Thymus (tissue), 14 donors: ENCODE measurements at places on chromosomes 7 and 10. TPM values are rescaled to one million over a fixed set of nuclear protein-coding genes. Genes with fewer than 3 reads are reported as not detected.

The ENTPD1 gene
- total RNA-seq = 20.5 TPM

The FXYD4 gene
- 0.14 TPM for total RNA-seq

The KLF14 gene
- 0.05 TPM for total RNA-seq

The TYW1 gene
- total RNA-seq = 16.0 TPM

The OR2A42 gene
- not detected for total RNA-seq

The MMRN2 gene
- total RNA-seq = 6.8 TPM

- no peak overlapping the region for H3K4me3 ChIP-seq
- DNase-seq = no peak
- H3K36me3 ChIP-seq = no peaks in the 10 kb centered on the region
- H3K27me3 ChIP-seq = no peaks in the 10 kb centered on the region
- no peak overlapping the region for H3K27ac ChIP-seq
Measured at GRCh38 chr7:30102281-30102680, 32.5 kb upstream of the MTURN start.

GRCh38 chr10:117955176-117955575 lies 91.6 kb downstream of the RAB11FIP2 start:
- H3K27ac ChIP-seq = no peak overlapping the region
- H3K27me3 ChIP-seq = no peaks in the 10 kb centered on the region
- no peak for DNase-seq
- no peaks in the 10 kb centered on the region for H3K36me3 ChIP-seq
- H3K4me3 ChIP-seq = no peak overlapping the region
- H3K4me1 ChIP-seq = no peaks in the 10 kb centered on the region

- H3K4me1 ChIP-seq = no peaks in the 10 kb centered on the region
- no peak overlapping the region for H3K27ac ChIP-seq
- no peaks in the 10 kb centered on the region for H3K36me3 ChIP-seq
- no peaks in the 10 kb centered on the region for H3K27me3 ChIP-seq
- no peak overlapping the region for H3K4me3 ChIP-seq
Measured at GRCh38 chr7:132723506-132724081, 147.3 kb upstream of the PLXNA4 start.

GRCh38 chr7:87541648-87542047 lies 59.0 kb downstream of the ABCB1 start:
- no peaks in the 10 kb centered on the region for H3K4me1 ChIP-seq
- DNase-seq = no peak
- no peaks in the 10 kb centered on the region for H3K27me3 ChIP-seq
- H3K4me3 ChIP-seq = no peak overlapping the region
- H3K36me3 ChIP-seq = no peaks in the 10 kb centered on the region

GRCh38 chr7:64868499-64868898 lies 34.6 kb upstream of the ZNF273 start:
- H3K4me3 ChIP-seq = no peak overlapping the region
- no peaks in the 10 kb centered on the region for H3K27me3 ChIP-seq
- no peaks in the 10 kb centered on the region for H3K4me1 ChIP-seq
- H3K27ac ChIP-seq = no peak overlapping the region
- no peaks in the 10 kb centered on the region for H3K36me3 ChIP-seq

DNA sequence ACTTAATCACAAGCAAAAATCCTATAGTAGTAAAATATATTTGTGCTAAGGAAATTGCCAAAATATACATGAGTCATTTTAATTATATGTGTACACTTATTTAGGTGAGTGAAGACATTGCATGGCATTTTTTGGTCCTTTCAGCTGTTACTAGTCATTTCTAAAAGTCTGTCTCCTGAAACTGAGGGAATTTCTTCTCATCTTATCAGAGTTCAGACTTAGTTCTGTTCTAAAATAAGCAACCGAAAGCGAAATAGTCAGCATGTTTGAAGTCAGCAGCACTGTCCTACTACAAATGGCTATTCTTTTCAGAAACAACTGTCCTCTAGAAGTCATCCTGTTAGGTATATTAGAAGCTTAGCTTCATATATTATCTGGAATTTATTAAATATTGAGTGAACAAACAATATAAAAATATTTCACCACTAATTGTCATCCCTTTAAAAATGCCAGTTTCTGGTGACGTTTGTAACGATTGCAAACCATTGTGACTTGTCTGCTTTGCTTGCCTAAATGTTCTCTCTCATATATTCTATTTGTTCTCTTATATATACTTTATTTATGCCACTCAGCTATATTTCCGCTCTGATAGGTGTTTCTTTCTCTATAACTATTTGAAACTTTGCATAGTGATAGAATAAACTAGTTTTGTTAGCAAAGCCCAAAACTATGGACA lies 227.4 kb upstream of the KAT6B start:
- no peak for DNase-seq
- no peaks in the 10 kb centered on the region for H3K36me3 ChIP-seq
- no peak overlapping the region for H3K4me3 ChIP-seq
- H3K4me1 ChIP-seq = no peaks in the 10 kb centered on the region
- H3K27ac ChIP-seq = no peak overlapping the region
